Skeletal muscle cell (primary cell): ENCODE measurements at places on chromosomes 7 and 10.

DNA sequence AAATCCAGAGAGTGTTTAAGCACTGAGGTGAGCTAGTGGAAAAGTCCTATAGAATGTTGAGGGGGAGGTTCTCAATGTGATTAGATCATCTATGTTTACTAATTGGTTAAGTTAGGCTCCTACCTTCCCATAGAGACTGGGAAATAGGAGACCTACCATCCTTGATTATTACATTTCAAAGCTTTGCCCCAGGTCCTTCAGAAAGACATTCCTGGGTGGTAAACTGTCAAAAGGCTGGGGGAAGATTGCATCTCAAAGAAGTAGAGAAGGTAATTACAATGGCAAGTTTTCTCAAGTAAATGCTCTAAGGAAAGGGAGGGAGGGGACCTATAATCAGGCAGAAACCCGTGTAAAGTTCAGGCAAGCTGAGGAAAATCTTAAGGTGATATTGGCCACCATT lies 247.8 kb upstream of the SMIM30 start:
- no peak for DNase-seq

- no peak for DNase-seq
Measured at GRCh38 chr7:11171569-11172192, 198.0 kb downstream of the PHF14 start.

GRCh38 chr10:114442091-114442630 lies 37.9 kb upstream of the AFAP1L2 start:
- no peak for DNase-seq

- DNase-seq, result no peak
Measured at GRCh38 chr7:138903186-138903820, 77.9 kb downstream of the KIAA1549 start.

GRCh38 chr10:7084280-7085005 lies 326.4 kb downstream of the SFMBT2 start:
- peak; percentile 55 for DNase-seq

DNA sequence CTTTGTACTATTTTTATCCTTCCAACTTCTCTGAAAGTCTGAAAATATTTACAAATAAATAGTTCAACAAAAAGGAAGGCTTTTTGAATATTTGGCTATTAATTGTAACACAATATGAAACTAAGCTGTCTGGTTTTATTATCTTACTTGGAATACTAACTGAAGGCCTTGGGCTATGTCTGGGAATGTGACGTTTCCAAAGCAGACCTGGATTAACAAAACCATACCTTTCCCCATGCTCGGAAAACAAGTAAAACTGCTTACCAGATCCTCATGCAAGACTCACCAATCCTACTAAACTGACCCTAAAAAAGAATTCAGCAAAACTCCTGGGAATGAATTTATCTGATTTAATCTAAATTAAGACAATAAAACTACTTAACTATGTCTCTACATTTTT lies 116.4 kb downstream of the ATE1 start:
- no peak for DNase-seq

DNA sequence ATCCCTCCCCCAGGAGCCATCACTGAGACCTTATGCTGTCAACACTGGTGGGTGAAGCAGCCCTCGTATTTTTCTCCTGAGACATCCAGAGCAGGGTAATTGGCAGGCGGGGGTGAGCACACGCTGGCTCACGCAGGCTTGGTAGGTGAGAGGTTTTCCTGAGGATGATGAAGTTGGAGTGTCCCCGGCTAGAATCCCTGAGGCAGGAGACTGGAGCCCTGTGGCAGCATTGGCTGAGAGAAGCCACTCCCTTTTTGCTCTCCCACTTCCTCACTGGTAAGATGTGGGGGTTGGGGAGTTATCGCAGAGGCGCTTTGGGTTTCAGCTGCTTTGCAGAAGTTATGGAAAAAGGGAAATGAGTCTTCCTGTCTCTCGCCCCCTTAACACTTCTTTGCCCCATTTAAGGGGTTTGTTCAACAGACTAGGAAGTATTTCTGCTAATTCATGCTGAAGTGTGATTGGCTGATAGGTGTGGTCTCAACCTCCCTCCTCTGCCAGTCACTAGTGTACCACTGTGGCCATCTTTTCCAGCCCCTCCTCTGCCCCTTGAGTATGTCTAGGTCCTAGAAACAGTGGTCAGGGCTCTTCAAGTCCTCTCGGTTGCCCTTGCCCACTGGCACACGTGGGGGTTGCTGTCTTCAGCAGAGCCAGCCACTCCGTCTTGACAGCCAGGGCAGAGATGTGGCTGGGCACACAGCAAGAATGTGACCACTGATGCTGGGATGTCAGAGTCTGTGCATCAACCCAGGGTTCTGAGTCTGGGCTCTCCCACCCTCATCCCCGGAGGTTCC lies 5.7 kb downstream of the ARPC1B start:
- DNase-seq, result no peak

DNA sequence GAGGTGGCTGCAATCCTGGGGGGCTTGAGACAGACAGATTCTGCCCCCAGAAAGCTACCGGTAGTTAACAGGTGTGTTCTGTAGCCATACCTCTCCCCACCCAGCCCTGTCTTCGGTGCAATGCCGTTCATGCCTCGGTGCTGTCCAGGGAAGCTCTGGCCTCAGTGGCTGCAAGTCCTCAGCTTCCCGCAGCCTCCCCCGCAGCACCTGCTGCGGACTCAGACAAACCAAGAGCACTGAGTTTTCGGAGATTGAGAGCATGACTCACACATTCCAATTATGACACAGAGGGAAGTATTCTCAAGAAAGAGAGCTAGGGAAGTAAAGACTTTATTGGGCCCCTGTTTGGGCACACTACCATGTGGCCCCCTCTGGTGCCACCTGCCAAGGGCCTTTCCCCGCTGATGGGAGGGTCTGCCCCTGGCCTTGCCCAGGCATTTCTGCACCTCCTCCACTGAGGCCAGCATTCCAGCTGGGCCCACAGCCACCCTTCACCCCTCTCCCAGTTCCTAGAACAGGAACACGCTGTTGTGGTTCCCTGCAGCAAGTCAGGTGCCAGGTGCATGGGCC lies 30.2 kb upstream of the EZH2 start:
- DNase-seq, result peak; percentile 41

GRCh38 chr10:71881647-71882355 lies 30.8 kb upstream of the PSAP start:
- no peak for DNase-seq

DNA sequence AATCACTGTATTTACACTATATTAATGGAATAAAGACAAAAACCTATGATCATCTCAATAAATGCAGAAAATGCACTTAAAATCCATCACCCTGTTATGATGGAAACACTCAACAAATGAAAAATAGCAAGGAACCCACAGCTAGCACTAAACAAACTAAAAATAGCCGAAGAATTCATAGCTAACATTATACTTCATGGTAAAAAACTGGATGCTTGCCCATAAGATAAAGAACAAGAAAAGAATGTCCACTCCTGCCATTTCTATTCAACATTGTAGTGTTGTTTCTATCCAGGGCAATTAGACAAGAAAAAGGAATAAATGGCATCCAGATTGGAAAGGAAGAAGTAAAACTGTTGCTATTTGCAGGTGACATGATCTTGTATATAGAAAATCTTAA lies 142.1 kb downstream of the STK31 start:
- no peak for DNase-seq

GRCh38 chr10:13528875-13529713 lies at the start of gene BEND7:
Gene BEND7, minus strand, starts transcription at chr10:13529014. Its CDS starts 481 bp downstream, at chr10:13528533.
- DNase-seq, result no peak

DNA sequence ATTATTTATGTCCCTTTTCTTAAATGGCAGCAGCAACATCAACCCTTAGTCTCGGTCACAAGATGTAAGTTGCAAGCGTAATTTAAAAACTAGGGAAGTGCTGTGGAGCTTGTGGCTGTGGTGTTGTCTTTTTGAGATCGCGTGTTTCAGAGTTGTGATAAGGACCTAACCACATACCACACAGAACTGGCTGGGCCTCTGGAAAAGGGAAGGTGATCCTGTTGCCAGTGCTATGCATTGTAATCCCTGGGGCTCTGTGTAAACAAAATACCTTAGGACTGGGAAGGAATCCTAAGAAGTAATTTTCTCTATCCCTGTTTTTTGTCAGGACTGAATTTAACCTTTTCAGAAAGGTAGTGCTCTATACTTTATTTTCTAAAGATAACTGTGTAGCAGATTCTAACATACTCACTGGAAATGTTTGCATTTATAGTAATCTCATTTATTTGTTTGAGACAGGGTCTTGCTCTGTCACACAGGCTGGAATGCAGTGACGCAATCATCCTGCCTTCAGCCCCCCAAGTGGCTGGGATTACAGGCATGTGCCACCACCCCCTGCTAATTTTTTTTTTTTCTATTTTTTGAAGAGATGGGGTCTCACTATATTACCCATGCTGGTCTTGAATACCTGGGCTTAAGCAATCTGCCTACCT lies 60.4 kb downstream of the INPP5F start:
- DNase-seq, result no peak

- no peak for DNase-seq
Measured at GRCh38 chr7:138495485-138495884, 35.4 kb downstream of the TRIM24 start.

DNA sequence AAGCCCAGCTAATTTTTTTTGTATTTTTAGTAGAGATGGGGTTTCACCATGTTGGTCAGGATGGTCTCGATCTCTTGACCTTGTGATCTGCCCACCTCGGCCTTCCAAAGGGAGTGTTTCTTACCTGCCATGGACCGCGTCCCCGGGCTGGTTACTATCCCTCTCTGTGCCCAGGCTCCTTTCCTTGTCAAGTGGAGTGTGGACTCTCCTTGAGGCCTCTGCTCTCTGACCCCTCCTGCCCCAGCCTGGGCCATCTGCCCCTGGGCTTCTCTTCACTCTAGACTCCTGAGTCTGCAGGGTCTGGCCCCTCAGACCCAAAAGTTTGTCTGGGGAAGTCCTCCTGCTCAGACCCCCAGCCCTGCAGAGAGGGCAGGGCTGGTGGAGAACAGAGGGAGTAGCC lies 20.7 kb downstream of the NEURL1 start:
- no peak for DNase-seq

DNA sequence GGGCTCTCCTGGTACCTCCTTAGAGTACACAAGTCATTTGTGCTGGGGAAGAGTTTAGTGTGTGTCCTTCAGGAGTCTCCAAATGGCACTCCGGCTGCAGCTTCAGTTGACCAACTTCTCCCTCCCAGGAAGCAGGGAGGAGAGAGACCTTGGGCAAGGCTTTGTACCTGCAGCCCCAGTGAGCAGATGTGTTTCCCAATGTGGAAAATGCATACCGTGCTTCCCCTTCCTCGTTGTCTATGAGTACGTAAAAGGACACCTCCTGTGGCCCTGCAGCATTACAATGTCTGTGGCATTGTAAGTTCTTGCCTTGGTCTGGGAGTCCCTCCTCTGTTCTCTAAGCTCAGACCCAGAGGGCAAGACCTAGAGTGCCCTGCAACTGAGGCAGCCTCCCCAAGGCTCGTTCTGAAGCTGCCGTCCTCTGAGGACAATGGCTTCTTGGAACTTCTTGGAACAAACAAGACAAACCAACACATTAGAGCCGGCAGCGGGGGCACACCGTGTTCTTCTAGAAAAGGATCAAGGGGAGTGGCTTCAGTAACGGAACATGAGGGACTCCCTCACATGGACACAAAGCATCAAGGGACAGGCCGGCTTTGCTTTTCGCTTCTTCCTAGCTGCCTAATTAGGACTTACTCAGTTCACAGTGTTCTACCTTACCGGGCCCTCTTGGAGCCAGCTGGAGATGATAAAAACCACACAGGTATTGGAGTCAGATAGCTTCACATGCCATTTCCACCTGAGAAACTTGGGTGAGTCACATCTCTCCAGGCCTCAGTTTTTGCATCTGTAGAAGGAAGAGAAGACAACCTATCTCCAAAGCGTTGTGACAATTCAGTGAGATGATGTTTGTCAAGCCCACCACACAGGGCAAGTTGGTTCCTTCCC lies 20.9 kb upstream of the PPA1 start:
- no peak for DNase-seq

- no peak for DNase-seq
Measured at GRCh38 chr10:46029461-46030030, 877 bp downstream of the NCOA4 start.

DNA sequence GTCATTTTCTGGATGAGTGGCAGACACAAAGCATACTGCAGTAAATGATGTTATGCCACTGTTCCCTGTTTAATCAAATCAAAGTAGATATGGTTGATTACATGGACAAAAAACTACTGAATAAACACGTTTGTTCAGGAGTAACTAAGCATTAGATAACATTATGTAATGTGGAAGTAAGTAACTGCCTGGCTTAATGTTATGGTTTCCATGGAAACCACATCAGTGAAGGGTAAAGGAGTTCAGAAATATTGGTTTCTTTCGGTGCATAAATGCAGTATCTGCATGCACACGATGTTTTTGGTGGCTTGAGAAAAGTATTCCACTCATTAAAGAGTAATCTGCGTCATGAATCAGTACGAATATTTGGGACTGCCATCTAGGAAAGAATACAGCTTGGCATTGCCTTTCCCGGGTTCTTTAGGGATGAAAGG lies 131.3 kb upstream of the PRKCQ start:
- DNase-seq, result no peak

- no peak for DNase-seq
Measured at GRCh38 chr10:113612154-113612553, 51.7 kb downstream of the NRAP start.

DNA sequence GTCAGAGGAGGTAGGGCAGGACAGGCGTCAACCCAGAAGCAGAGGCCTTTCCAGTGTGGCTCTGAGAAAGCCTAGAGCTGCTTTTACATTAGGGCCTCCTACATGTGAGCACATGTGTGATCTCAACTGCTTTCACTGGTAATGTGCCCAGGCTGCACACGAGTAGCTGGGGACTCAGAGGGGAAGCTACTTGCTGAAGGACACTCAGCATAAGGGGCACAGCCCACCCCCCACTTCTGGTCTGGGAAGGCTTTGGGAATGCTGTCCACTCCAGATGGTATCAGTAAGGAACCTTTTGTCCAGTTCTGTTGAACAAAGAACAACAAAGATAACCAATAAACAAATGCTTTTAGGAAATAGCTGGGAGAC lies 18.9 kb downstream of the PRF1 start:
- no peak for DNase-seq

DNA sequence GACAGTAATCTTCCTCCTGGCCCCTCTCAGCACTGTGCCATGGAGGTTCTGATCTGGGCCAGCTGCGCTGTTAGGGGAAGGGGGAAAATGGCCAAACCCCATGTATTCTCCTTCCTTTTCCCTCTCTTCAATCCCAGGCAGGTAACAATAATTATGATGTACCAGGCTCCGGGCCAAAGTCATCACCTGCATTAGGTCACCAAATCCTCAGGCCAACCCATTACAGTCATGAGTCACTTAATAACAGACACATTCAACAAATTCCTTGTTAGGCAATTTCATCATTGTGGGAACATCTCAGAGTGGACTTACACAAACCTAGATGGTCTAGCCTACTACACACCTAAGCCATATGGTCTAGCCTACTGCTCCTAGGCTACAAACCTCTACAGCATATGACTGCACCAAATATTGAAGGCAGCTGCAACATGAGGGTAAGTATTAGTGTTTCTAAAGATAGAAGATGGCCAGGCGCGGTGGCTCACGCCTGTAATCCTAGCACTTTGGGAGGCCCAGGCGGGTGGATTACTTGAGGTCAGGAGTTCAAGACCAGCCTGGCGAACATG lies 2.2 kb upstream of the HSPB1 start:
- DNase-seq, result peak; percentile 65

DNA sequence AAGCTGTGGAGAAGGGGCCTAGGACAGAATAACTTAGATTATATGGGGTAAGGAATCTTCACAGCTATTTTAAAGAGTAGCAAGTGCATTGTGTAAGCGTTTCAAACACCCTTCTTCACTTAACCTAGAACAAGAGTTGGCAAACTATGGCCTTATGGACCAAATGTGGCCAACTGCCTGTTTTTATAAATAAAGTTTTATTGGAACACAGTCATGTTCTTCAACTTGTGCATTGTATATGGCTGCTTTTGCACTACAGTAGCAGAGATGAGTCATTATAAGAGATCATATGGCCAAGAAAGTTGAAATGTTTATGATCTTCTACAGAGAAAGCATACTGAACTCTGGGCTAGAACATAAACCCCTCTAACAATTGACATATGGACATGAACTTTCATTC lies 187.8 kb downstream of the ETV1 start:
- no peak for DNase-seq
